GM06990 (cell line): ENCODE measurements at places on chromosomes 12 and 14.
A peak's percentile ranks its signal among the peaks of the same experiment; 100 is the strongest.

- DNase-seq = no peak
Measured at GRCh38 chr12:128930606-128931005, 77.3 kb downstream of the GLT1D1 start.

DNA sequence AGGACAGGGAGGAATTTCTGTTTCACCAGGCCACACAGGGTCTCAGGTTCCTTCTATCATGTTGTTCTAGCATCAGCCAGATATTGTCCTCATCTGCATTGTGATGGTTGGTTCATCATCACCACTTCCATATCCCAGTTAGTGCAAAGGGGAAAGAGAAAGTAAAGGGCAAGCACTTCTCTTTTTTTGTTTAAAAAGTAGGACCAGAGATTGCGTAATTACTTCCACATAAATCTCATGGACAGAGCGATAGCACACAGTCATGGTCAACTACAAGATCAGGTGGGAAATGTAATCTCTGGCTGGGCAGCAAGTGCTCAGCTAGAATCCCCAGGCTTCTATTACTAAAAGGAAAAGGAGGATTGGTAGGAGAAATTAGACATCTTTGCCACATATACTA is 155.1 kb downstream of the KIF21A start:
- no peak for DNase-seq

DNA sequence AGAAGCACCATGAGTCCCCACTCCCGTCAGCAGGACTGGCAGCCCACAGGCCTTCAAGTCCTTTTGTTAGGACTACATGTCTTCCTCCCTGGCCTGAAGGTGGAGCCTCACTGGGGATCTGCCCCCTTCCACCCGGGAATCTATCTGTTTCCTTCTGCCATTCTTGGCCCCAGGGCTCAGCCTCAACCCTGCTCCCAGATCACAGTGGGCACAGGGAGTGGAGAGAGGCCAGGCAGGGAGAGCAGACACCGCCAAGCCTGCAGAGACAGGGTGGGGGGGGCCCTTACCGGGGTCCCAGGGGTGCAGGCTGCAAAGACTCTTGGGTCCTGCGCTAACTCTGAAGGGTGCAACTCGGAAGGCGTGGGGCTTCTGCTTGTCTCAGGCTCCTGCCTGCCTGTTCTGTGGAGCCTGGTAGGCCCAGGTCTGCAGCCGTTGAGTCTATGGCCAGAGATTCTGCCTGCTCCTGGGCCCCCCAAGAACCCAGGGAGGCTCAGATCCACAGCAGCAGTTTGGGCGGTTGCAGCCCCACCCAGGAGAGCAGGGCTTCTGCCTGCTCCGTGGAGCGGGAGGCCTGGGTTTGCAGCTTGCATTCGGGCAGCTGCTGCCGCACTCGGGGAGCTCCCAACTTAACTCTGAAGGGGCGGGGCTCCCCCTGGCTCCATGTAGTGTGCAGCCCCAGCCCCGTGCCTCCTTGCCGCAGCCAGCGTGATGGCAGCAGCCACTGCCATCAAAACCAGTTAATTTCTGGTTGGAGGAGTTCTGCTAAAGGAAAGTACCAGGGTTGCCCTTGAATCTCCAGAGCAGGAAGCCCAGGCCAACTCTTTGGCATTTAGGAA is 21.7 kb upstream of the PLBD1 start:
- DNase-seq = no peak

DNA sequence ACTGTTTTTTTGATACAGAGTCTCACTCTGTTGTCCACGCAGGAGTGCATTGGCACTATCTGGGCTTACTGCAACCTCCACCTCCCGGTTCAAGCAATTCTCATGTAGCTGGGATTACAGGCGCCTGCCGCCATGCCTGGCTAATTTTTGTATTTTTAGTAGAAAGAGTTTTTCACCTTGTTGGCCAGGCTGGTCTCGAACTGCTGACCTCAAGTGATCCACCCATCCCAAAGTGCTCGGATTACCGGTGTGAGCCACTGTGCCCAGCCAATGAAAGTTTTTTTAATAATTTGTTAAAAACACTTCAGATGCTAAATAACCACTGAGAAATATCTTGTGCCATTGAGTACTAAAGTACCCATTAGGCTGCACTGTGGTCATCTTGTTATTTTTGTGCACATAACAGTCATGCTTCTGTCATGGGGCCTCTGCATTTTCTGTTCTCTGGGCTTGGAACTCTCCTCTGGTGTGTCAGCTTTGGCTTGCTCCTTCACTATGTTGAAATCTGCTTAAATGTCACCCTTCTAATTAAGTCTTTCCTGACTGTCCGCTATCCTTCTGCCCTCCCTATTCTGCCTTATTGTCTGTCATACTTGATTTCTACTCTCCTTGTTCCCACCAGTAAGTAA is 105.1 kb downstream of the KTN1 start:
- no peak for DNase-seq

GRCh38 chr12:116559162-116559935 is at the start of gene MAP1LC3B2:
Gene MAP1LC3B2 (plus strand): TSS chr12:116559381. CDS start chr12:116575943, 16,562 bp downstream.
- peak; percentile 94 for DNase-seq

GRCh38 chr12:18749386-18749957 is 11.6 kb downstream of the CAPZA3 start:
- no peak for DNase-seq

DNA sequence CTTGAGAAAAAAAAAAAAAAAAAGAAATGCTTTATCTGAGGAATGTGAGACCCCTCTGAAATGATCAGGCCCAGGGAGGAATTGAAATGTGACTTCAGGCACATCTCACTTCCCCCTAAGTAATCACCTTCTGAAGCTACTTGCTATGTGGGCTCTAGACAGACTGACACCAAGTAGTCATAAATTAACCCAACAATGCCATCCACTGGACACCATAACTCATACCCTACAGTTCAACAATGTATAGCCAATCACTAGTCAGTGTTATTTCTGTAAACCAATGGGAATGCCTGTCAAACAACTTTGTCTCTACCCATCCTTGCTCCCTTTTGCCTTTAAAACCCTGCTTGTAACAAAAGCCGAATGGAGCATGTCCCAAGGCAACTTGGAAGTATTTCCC is 182.7 kb upstream of the TMPO start:
- DNase-seq = no peak

- DNase-seq = no peak
Measured at GRCh38 chr12:89678225-89678624, 30.4 kb downstream of the ATP2B1 start.
